ENCODE measurements at places on chromosomes 1 and 21.
A peak's percentile ranks its signal among the peaks of the same experiment; 100 is the strongest.

DNA sequence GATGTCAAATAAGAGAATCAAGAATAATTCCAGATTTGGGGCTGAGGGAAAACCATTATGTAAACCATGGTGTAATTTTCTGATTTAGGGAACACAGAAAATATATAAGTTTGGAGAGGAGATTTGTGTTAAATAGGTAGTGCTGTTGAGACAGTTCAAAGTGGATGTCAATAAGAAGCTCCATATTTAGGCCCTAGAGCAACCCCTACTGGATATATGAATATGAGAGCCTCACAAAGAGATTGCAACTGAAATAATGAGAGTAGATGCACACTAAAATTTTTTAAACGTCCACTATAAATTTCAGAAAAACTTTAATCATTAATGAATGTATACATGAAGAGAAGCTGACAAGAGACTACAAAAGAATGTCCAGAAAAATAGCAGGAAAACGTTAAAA, 1447.8 kb upstream of the PRMT6 start:
- DNase-seq: no peak

- DNase-seq: no peak
These were observed 102.5 kb downstream of the TRABD2B start for GRCh38 chr1:47894410-47895278.

DNA sequence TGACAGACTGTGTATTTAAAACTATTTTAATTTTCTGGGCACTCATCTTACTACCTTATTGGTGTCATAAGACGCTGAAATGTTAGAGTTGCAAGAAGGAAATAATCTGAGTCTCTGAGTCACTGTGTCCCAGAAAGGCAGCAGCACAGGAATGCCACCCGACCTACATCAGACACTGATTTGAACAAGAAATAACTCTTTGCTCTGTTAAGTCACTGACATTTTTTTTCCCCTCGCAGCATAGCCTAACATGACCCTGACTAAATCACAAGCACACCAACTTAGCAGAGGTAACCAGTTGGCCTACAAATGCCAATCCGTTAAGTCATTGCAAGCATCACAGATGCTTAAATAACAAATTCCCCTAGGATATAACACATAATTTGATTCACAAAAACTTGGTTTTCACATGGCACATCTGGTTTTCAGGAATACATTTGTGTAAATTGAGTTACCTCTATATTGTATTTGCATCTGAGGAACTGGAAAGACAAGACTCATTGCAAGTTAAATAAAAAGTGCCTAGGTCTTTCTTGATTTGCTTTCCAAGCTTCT, 349.1 kb downstream of the SEC16B start:
- DNase-seq: no peak

DNA sequence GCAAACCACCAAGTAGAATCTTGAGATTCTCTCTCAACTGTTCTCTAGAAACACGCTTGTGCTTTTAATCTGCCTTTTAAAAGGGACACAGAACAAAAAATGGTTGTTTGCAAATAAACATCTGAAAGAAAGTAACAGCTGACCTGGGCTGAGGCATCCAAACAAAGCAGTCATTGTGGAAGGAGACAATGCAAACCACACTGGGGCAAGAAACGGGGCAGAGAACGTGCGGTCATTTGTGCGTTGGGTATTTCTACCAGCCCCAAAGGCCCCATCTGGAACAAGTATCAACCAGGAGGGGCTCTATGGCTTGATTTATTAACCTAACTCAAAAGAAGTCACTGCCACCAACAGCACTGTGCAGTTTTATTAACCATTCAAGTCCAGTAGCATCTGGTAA, 6.0 kb downstream of the STMN1 start:
- no peak for DNase-seq

DNA sequence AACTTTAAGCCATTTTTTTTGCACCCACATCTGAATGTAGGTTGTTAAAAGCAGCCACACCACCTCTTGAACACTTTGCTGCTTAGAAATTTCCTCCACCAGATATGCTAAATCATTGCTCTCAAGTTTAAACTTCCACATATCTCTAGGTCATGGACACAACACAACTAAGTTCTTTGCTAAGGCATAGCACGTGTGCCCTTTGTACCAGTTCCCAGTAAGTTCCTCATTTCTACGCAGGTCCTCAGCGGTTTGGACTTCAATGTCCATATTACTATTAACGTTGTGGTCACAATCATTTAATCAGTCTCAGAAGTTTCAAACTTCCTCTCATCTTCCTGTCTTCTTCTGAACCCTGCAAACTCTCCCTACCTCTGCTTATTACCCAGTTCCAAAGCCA, 661.6 kb upstream of the PKN2 start:
- no peak for DNase-seq

DNA sequence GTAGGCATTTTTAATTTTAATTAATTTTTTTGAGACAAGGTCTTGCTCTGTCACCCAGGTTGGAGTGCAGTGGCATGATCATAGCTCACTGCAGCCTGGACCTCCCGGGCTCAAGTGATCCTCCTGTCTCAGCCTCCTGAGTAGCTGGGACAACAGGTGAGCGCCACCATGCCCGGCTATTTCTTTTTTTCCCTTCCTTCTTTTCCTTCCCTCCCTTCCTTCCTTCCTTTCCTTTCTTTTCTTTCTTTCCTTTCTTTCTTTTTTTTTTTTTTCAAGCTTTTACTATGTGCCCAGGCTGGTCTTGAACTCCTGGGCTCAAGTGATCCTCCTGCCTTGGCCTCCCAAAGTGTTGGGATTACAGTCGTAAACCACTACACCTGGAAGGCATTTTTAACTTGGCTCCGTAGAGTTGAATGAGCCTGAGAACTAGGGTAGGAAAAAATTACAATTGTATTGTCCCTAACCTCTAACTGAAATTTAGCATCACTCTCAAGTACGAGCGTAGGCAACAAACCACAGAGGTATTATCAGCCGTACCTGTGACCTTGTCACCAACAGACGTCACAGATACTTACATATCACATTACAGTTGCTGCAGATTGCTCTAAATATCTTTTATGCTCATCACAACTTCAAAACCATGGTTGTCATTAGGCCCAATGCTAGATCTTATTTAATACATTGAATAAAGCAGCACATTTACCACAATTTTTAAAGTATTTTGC, 8.0 kb downstream of the RUNX3 start:
- no peak for DNase-seq

- DNase-seq: no peak
These were observed 23.3 kb downstream of the MR1 start for GRCh38 chr1:181057079-181057478.

GRCh38 chr1:3915551-3916121, 15.6 kb upstream of the C1orf174 start:
- DNase-seq: no peak

- DNase-seq: no peak
These were observed 39.7 kb downstream of the RIPK4 start for GRCh38 chr21:41726970-41727783.

GRCh38 chr1:172626845-172627244, 32.1 kb upstream of the FASLG start:
- no peak for DNase-seq

DNA sequence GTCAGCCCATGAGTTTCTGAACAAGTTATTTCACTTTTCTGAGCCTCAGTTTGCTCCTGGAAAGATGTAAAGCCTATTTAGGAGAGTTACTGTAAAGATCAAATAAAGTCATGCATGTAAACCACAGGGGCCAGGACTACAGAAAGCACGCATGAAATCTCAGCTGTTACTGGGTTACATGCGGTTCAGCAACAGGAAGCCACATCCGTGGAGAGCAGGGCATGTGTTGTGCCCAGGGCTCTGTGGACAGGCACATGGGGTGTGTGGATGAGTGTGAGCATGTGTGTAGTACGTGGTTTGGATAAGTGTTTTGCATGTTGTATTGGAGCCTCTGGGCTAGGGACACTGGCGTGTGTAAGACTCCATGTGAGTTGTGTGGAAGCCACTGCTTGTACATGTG, 2.2 kb upstream of the EPHA2 start:
- peak; percentile 63 for DNase-seq

DNA sequence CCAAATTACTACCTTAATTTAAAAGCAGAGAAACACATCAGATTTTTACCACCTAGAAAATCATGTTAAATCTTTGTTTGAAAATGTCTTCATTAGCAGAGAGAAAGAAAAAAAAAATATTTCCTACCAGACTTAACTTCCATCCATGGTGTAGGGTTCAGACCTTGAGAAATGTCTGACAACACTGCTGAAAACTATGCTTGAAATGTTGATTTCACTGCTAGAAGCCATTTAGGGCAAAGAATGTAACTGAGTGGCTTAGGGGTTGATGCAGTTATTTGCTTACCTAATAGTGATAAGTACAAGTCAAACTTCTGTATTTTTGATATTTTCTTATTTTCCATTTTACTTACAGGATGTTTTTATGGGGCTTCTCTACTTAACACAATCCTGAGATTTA, 495.6 kb upstream of the NEGR1 start:
- no peak for DNase-seq

DNA sequence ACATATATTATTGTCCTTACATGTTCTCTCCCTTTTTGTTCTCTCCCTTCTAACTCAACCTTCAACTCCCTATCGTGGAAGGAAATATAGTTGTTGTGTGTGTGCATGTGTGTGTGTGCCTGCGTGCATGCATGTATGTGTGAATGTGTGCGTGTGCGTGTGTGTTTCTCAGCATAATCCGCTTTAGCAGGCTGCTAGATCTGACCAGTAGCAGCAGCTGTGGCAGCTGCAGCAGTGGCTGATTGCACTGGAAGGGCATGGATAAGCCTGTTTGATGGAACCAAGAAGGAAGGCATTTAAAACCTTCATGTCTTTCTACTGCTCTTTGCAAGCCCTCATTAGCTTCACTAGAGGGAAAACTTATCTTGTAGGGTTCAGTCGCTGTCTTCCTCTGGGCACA, 65.6 kb upstream of the IRF2BP2 start:
- DNase-seq: no peak

DNA sequence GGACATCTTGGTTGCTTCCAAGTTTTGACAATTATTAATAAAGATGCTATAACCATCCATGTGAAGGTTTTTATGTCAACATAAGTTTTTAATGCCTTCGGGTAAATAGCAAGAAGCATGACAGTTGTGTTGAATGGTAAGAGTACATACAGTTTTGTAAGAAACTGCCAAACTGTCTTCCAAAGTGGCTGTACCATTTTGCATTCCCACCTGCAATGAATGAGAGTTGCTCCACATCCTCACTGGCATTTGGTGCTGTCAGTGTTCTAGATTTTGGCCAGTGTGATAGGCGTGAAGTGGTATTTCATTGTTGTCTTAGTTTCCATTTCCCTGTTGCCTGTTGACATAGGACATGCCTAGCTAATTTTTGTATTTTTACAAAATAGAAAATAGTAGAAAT, 45.4 kb downstream of the CD58 start:
- no peak for DNase-seq
